Stimulated activated CD4-positive, alpha-beta T cell treated with anti-CD3 and anti-CD28 coated beads, Interleukin-15, amount 100 ng/mL, for 1 hour (primary cell): ENCODE measurements at places on chromosomes 1 and 21.

DNA sequence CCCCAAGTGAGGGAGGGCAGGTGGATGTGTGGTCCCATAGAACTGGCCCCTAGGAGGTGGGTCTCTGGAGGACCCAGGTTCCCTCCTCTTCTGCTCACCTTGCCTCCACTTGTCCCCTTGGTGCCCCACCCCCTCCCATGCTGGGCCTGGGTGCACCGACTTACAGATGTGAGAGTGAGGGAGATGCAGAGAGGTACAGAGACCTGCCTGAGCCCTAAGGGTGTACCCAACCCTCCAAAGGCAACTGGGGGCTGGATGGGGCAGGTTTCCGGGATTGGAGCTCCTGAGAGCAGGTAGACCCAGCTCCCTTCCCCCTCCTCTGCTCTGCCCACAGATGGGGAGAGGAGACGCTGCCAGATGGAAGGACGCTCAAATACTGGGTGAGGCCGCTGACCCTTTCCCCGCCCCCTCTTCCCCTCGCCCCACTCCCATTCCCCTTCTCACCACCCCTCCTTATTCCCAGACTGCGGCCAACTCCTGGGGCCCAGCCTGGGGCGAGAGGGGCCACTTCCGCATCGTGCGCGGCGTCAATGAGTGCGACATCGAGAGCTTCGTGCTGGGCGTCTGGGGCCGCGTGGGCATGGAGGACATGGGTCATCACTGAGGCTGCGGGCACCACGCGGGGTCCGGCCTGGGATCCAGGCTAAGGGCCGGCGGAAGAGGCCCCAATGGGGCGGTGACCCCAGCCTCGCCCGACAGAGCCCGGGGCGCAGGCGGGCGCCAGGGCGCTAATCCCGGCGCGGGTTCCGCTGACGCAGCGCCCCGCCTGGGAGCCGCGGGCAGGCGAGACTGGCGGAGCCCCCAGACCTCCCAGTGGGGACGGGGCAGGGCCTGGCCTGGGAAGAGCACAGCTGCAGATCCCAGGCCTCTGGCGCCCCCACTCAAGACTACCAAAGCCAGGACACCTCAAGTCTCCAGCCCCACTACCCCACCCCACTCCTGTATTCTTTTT is 10.3 kb downstream of the TINAGL1 start:
- no peak for DNase-seq

DNA sequence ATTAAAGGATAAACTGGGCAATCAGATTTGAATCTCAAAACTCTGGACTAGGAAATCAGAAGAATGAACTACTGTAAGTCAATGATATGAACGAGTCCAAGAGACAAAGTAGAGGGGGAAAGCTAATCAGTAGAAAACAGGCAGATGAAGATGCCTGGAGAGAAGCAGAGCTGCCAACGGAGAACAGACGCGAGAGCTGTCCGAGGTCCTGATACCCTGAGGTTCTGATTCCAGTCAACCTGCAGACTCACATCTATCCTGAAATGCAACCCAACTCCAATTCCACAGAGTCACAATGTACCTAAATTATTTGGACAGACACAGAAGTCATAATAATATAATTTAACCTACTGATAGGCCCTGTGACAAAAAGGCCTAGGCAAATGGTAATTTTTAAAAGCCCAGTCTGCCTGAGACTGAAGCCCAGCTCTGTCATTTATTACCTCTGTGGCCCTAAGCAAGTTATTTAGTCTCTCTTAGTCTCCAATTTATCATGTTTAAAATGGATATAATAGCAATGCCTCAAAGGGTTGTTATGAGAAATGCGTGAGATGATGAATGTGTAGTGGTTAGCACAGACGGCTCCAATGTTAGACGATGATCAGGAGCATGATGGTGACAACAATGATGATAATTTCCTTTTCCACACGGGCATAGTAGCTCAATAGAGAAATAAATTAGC is 33.4 kb downstream of the RGS7 start:
- DNase-seq, result no peak

DNA sequence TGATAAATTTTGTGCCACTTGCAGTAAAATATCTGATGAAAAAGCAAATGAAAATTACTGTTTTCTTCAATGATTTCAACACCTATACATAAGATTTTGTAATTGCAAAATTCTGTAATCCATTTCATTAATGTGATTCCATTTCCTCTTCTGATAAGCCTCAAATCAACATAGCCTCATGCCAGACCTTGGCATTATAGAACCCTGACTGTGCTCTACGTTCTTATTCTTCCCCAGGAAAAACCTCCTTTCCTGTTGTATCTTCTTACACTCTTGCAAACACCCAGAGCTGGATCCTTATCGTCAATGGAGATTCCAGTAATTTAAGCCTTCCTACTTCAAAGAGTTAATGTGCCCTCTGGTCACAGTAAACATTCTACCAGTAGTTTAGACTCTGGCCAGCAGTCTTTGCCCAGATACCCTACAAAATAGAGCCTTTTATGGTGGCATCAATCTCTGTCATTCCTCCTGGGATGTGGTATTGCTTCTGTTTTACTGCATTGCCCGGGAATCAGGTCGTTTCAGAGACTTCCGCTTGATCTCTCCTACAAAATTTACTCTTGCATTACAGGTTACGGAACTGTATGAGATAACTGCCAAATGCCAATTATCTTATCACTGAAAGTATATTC is 48.5 kb upstream of the CHRM3 start:
- no peak for DNase-seq

- DNase-seq, result no peak
These were observed 60.9 kb downstream of the AK5 start for GRCh38 chr1:77342745-77343144.

- no peak for DNase-seq
These were observed 617.8 kb downstream of the LTN1 start for GRCh38 chr21:28374881-28375280.

GRCh38 chr1:150056407-150056806 is 11.2 kb upstream of the VPS45 start:
- DNase-seq, result no peak

GRCh38 chr21:45347712-45348499 is 57.1 kb upstream of the COL18A1 start:
- DNase-seq, result no peak

DNA sequence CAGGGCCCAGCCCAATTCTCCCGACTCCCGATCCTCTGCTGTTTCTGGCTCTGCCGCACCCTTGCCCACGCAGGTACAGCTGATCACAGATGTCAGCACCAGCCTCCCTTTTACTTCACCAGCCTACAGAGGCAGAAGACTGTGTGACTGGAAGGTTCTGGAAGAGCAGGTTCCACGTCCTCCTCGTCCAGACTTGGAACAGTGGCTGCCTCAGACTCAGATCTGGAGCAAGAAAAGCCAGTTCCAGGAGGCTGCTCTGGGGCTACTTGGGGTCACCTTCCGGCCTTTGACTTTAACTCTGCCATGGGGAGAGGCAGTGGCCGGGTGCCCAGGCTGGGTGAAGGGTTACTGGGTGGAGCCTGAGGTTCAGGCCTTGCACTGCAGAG is 16.1 kb upstream of the KLHDC7A start:
- DNase-seq, result no peak

- DNase-seq, result no peak
These were observed 189.8 kb upstream of the LYPLAL1 start for GRCh38 chr1:218983848-218984247.

GRCh38 chr1:219576931-219577730 is 35.8 kb downstream of the ZC3H11B start:
- DNase-seq, result no peak

- DNase-seq, result no peak
These were observed at the start of gene UBE2U for GRCh38 chr1:64203420-64203819. Gene UBE2U (plus strand): TSS chr1:64203623. CDS start chr1:64204051, 428 bp downstream.

DNA sequence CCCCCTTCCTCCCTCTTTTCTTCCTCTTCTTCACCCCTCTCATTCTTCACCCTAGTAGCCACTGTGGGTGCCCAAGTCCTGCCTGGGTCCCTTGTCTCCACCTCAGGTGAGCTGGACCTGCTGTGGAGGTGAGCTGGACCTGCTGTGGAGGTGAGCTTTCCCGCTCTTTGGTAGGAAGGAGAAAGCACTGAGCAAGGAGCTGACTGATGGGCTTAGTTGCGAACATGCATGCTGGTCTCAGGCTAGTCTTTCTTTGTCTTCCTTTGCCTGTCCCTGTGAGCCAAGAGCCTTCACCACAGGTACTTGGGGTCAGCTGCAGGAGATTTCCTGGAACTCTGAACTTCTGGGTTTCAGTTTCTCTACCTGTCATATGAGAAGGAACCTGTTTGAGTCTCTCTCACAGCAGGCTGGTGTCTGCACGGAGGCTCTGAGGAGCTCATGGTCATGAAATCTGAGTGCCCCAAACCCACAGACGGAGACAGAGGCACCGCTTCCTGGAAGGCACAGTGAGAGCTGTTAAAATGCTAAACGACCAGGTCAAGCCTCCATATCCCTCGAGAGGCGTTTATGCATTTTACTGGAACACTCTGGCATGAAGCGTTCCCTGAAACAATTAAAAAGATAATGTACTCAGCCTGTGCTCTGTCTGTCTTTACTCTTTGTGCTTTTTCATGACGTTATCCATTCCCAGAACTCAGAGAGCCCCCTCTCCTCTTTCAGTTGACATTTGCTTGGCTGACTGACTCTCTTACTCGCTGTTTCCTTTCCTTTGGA is 69.5 kb downstream of the RHOU start:
- no peak for DNase-seq

DNA sequence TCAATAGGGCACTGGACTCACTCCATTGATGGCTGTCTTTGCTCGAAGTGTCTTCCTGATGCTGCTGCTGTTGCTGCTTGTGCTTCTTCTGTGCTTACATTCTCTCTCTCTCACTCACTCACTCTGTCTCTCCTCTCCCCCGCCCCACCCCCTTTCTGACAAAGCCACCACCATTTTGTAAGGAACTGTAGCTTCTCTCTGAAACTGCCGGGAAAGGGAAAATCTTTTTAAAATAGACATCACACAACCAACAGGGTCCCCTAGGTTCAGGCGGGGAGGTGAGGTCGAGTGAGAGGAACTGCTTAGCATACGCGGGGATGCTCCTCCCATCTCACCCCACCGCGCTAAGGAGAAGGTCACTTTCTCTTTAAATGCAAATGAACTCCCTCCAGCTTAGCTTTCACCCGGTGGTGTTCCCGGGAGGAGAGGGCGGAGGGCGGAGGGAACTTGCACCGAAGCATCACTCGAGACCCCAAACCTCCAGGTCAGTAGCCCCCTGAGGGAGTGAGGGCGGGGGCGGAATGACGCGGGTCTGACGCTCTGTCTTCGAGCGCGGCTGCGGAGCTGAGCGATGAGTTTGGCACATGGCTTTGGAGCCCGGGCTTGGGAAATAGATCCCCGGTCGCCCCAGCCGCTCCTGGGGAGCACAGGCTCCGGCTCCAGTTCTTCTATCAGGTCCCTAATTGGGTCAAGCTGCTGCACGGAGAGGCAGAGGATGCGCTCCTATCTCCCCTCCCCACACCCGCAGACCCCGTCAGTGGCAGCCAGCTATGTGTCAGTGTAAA is at the start of gene CCDC28B:
Gene CCDC28B (plus strand): TSS at position 370 of the 785 bp plus-strand sequence. CDS start 1,341 bp downstream, outside the sequence.
- no peak for DNase-seq

DNA sequence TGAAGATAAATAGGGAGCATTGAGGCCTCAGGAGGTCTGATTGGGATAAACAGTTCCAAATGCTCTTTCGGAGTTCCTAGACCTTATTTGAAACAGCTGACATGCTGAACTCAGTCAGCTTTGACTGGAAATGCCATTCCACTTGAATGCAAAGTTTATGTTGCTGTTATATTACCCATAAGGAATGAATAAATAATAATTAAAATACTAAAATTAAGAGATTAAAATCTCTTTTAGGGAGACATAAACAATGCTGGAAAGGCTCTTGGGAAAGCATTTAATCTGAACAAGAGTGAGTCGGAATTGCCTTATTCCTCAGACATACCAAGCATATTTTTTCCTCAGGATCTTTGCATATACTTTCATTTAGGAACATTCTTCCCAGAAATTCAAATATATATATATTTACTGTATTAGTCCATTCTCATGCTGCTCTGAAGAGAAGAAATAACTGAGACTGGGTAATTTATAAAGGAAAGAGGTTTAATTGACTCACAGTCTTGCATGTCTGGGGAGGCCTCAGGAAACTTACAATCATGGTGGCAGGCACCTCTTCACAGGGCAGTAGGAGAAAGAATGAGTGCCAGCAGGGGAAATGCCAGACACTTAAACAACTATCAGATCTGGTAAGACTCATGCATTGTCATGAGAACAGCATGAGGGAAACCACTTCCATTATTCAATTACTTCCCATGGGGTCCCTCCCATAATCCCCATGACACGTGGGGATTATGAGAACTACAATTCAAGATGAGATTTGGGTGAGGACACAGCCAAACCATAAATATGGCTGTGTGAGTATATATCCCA is 318.2 kb upstream of the PLXNA2 start:
- DNase-seq, result no peak

DNA sequence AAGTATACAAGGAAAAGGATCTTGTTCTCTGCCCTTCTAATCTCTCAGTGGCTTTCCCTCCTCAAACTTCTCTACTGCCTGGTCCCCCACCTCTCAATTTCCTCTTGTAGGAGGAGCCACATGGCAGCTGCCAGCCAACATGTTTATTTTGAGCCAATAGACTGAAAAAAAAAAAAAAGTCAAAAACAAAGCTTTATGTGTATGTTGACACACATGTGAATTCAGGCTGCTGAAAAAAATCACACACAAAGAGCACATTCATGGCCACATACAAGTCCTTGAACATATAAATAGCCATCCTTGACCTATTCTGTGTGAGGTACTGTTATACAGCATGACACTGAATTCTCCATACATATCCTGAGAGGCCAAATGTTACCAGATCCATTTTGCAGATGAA is 3.7 kb downstream of the PTPN14 start:
- DNase-seq, result no peak

- DNase-seq, result no peak
These were observed 26.9 kb upstream of the SLC44A3 start for GRCh38 chr1:94793296-94793656.

- DNase-seq, result peak; percentile 31
These were observed 72.8 kb downstream of the CD2 start for GRCh38 chr1:116826818-116827606.

DNA sequence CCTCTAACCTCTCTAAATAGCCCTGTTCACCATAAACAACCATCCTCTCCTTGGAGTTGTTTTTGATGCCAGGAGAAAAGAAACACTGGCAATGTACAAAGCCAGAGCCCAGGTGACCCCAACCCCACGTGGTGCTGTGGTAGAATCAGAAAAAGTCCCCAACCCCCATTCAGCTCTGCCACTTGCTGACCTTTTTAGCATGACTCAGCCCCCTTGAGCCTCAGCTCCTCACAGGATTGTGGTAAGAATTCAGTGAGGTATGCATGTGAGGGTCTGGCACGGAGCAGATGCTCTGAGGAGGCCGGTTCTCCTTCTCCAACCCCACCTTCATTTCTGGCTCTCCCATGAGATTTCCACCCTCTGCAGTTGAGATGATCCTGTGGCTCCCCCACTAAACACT is 11.1 kb upstream of the CHI3L1 start:
- DNase-seq, result no peak

DNA sequence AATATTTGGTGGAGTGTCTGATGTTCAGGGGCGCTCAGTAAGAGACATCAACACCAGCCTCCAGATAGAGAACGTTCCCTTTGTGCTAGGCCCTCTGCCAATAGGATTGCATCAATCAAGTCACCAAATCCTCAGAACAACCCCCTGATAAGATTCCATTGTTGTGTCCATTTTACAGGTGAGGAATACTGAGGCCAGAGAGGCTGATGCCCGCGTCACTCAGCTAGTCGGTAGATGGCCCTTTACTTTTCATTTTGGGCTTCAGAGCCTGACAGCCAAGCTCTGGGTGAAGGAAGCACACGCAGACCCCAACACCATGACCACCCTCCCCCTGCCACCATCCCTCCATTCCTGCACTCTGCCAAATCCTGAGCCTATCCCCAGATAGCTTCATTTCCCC is 406.2 kb downstream of the PTPRU start:
- no peak for DNase-seq

- DNase-seq, result no peak
These were observed 5.9 kb upstream of the KRTAP10-4 start for GRCh38 chr21:44567481-44568171.

- no peak for DNase-seq
These were observed 188.4 kb downstream of the RRAGC start for GRCh38 chr1:38671221-38671620.
